ENCODE measurements at places on chromosomes 5 and 9.

GRCh38 chr9:114905170-114905940 lies 25.0 kb downstream of the TNFSF8 start:
- no peak for DNase-seq

GRCh38 chr9:133737774-133738639 lies at the start of gene SARDH:
Gene SARDH (minus strand): TSS chr9:133738352. CDS start chr9:133734173, 4,179 bp downstream.
- peak; percentile 33 for DNase-seq

GRCh38 chr5:133936651-133937015 lies 31.8 kb downstream of the C5orf15 start:
- DNase-seq: no peak

DNA sequence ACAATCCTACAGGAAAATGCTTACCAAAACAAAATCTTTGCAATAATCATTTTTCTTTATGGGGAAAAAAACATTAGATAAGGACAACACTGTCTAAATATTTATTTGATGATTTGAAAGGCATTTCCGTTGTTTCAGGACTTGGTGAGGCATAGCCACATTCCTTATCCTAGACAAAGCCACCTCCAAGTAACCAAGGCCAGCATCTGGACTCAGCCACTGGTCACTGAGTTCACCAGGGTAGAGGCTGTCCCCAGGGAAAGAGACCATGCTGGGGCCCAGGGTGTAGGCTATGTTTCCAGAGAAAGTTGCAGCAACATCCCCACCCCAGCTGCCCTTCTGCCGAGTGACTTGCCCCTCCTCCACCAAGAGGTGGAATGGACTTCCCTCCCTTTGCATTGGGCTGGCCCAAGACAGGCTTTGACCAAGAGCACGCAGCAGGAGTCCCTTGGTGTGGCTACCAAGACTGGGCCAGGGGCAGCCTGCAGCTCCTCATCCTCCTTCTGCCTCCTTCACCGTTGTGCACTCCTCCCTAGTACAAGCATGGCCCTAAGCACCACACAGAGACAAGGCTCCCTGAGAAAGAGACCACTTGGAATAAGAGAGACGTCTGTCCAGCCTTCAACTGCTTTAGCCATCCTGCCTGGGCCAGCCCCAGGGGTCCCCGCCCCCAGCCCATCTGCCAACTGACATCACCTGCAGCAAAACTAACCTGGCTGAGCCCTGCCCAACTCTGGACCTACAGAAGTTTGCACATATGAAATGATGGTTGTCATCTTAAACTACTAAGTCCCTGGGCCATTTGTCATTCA lies 68.1 kb upstream of the SPIN1 start:
- DNase-seq: no peak

DNA sequence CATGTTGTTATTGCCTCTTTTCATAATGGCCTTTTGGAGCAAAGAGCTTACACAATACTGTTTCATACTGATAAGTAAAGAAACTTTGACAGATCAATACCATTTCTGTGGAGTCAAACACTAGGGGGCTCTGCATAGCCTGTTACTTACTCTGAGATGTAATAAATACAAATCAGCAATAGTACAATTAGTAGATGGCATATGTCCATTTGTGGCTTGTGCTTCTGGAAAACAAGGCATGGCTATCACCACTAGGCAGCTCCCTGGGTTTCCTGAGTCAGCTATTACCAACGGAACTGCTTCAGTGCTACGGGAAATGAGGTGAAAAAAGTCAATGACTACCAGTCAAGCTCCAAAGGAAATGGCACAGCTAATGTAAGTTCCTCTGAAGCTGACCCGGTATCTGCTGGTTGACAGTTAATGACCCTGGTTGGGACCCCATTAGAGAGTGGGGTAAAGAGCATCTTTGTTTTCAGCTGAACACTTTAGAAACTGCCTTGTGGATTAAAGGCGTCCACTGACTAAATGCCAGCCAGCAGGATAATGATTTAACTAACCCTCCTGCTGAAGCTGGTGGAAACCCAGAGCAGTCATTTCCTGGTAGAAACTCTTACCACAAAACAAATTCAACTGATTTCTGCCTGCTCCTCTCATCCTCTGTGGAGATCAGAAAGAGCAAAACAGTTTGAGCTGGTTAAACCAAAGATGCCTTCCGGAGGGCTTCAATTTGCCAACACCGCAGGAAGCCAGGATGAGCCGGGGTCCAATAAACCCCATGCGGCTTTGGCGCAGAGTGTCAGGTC lies 69.0 kb upstream of the FAM169A start:
- no peak for DNase-seq

DNA sequence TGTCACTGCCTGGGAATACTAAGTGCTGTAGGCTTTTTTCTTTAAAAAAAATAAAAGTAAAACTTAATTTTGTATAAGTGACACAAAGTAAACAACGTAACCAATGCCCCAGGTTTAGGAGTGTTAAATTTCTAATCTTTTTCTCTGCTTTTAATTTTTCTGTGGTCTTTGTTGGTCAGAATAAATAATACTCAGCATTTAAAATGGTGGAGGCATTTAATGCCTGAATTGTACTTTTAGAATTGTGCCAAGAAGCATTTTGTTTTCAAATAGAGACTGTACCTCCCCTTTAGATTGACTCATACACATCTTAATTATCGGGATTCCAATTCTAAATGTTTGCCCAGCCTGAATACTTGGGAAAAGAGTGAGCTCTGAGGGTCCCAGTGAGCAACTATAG lies 1.6 kb downstream of the DMXL1 start:
- no peak for DNase-seq

DNA sequence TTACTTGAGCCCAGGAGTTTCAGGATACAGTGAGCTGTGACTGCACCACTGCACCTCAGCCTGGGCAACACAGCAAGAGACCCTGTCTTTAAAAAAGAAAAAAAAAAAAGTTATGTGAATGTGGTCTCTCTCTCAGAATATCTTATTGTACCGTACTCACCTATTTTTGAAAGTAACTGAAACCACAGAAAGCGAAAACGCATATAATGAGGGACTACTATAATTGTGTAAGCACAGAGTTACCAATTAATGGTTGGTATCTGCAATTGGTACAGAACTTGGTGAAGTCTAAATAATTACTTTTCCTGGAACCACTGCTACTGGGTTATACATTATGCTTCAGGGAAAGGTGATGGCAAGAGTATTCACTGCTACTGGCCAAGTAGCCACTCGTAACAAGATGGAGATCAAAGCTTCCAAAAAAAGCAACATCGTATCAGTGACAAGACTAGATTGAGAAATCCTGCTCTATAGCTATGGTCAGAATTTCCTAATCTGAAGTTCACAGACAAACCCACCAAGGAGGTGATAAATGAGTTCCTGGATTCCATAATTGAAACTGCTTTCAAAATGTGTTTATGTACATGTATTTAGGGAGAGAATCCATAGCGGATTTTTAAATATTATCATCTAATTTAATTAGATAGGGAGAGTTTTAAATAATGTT lies 82.7 kb downstream of the NR6A1 start:
- no peak for DNase-seq

- DNase-seq: no peak
These were observed 33.4 kb upstream of the CTSV start for GRCh38 chr9:97072285-97072776.

- DNase-seq: no peak
These were observed 663.4 kb downstream of the PTPRD start for GRCh38 chr9:9949368-9949767.

GRCh38 chr5:134188092-134188491 lies 11.3 kb upstream of the SKP1 start:
- DNase-seq: no peak

All from NCI-H2029 (cell line).